ENCODE measurements at places on chromosomes 3 and 15.

GRCh38 chr15:78567531-78567930, 2.2 kb downstream of the CHRNA5 start:
- DNase-seq: no peak

GRCh38 chr15:39925112-39925842, 5.2 kb upstream of the GPR176 start:
- DNase-seq: peak; percentile 27

DNA sequence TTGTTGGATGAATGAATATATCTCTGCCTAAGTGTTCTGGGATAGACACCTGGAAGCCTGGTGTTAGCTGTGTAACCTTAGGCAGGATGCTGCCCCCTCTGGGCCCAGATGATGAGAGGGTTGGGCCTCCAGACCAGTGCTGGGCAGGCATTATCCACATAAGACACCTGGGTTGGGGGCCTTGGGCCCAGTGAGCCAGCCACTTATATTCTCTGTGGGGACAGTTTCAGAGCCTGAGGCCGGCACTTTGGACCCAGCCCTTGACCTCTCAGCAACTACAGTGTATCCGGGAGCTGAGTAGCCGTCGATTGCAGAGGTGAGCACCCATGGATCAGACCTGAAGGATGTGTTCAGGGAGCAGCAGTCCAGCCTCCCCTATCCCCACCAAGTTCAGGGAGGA, 2.2 kb downstream of the HEMK1 start:
- DNase-seq: no peak

DNA sequence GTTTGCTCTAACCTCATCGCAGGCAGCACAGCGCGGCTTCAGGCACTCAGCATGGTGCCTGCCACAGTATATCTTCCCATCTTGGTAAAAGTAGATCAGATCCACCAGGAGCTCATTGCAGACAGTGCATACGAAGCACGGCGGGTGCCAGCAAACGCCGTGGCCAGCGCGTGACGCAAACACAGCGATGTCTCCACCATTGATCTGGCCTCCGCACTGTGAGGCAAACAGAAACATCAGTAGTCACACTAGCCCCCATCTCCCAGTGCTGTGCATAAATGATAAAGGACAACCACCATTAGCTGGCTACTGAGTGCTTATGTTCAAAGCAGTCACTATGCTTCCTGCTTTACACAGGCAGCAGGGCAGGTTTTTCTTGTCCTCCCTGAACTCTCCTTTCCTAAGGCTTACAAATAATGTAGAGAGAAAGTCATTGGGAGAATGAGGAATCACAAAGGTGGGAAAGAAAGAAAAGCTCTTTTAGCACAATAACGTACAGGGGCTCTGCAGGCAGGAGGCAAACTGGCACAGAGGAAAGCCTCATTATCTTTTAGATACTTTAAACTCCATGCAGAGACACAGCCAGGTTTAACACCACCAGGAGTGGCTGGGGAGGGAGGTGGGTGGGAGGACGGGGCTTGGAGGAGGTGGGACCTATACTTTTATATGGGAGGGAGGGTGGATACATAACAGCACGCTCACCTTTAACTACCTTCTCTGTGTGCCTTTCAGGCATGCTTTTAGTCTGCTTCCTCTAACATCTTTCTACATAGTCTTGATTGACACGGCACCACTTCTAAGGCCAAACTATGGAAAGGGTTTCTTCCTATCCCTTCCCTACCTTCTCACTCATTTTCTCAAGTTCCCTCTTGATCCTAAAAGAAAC, 67.9 kb downstream of the PRICKLE2 start:
- no peak for DNase-seq

DNA sequence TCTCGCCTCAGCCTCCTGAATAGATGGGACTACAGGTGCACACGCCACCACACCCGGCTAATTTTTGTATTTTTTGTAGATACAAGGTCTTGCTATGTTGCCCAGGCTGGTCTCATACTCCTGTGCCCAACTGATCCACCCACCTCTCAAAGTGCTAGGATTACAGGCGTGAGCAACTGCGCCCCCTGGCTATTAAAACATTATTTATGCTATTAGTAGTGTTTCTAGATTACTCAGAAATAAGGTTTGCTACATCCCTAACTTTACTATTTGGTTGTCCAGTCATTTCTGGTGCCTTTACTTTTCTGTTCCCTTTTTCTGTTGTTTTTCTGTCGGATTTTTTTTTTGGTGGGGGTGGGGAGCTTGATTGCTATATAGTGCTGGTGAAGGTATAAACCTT, 393.6 kb upstream of the TPM1 start:
- peak; percentile 43 for DNase-seq

DNA sequence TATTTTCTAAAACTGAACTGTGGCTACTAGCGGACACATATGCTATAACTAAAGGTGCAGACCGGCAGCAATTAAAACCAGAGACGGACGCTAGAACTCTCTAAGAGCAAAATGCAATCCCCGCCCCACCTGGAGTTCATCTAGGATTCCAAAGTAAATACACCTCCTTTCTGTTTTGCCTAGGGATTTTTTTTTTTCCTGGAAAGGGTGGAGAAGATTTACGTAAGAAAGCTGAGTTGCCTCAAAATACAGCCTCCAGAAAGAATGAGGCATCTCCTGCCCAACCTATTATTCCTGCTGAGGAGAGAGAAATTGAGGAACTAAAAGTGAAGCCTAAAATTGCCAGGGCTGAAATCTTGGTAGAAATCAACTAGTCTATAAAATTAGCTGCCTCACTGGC, 150.2 kb downstream of the TP63 start:
- DNase-seq: no peak

GRCh38 chr3:194162070-194162678, 26.2 kb downstream of the HES1 start:
- DNase-seq: no peak

- DNase-seq: no peak
These were observed 6.7 kb upstream of the CALML4 start for GRCh38 chr15:68211656-68212320.

- DNase-seq: no peak
These were observed 32.6 kb downstream of the EHHADH start for GRCh38 chr3:185221203-185221602.

- DNase-seq: no peak
These were observed 51.5 kb upstream of the MEF2A start for GRCh38 chr15:99514306-99514705.

DNA sequence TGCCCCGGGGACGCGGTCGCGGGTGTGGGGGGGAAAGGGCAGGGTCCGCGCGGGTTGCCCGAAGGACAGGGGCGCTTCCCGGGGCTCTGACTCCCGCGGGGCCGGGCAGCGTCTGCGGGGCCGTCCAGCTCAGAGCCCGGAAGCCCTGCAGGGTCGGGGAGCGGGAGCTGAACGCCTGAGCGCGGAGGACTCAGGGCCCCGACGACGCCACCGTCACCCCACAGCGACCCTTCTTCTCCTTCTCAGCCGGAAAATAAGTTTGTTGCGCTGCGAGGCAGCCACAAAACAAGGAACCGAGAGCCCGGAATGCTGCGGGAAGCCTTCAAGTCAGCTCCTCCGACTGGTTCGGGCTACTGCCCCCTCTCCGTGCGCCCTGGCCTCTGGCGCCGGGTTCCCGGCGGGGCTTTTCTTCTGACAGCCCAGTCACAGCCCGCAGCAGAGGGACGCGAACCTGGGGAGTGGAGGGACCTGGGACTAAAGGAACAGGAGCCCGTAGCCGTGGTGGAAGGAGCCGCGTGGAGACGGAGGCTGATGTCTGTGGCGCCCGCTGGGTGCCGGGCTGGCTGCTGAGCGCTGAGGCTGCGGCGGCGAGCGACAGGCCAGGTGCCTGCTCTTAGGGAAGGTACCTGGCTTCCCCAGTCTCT, 484 bp downstream of the CNTN4 start:
- DNase-seq: no peak
